ENCODE measurements at places on chromosomes 1 and 21. TPM values are rescaled to one million over a fixed set of nuclear protein-coding genes. Genes with fewer than 3 reads are reported as not detected.

The NECTIN4 gene
- polyA plus RNA-seq: 0.05 TPM

DNA sequence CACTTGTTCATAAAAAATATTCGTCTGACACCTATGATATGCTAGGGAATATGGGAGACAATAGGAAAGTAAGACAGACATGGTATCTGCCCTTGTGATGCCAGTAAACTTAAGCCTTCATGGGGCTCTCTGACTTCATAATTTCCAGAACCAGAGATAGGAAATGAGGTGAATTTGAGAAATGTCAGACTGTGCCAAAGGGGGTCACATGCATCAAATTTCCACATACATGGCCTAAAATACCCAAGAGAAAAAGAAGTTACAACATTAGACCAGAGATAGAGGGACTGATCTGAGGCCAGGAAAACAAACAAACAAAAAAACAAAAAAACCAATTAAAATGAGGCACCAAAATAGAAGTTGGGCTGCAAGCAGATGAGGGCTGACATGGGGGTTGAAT is 75.7 kb downstream of the DISC1 start:
- DNase-seq: no peak

DNA sequence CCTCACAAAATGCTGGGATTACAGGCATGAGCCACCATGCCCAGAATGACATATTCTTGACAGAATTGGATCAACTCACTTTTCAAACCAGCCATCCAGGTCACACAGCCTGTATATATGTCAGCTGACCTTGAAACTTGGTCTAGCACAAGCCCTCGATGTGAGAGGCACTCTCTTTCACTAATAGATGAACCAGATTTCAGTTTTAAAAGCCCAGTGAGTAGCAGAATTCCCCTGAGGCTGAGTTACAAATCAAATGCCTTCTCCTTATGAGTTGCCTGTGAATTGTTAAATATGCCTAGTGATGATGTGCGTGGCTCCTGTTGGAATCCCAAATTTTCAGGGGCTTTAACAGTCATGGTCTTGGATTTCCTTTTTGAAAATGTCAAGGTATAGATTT is 88.7 kb downstream of the CD247 start:
- no peak for DNase-seq

DNA sequence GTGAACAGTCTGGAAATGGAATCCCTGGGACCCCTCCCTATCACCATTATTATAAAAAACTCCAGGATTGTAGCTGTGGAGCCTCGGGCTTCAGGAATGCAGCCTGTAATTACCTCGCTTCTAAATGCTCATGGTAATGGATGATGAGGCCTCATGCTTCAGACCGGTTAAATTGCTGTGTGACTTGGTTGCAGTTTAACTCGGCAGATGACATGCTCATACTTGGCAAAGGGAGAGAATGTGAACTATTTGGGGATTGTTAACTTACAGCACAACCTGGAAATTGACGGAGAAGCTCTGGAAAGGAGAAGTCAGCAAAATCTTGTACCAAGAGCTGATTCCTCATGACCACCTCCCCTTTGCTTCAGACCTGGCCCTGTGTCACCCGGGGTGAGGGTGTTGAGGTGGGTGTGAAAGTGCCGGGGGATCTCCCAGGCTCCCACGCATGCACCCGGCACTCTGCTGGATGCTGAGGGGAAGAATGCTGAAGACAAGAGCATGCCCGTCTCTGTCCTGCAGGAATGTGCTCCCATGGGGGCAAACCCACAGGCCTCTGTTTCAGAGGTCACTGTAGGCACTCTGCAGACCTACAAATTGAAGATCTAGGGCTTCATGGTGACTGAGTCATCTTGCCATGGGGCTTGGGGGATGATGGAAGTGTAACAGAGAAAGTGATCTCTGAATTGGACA is 364.8 kb downstream of the RPS6KC1 start:
- DNase-seq: no peak

The NKAIN1 gene
- polyA plus RNA-seq: not detected

GRCh38 chr21:17650292-17650691 is 37.6 kb upstream of the BTG3 start:
- DNase-seq: no peak

GRCh38 chr1:180577361-180577760 is 18.6 kb downstream of the OVAAL start:
- no peak for DNase-seq

- no peak for DNase-seq
Observed at GRCh38 chr21:35927262-35927661, 133.1 kb downstream of the SETD4 start.

The RAB3B gene
- not detected for polyA plus RNA-seq

The PRDX6 gene
- polyA plus RNA-seq: 93.3 TPM

The SLC37A1 gene
- polyA plus RNA-seq: 2.8 TPM

The CADM3 gene
- not detected for polyA plus RNA-seq

The PFKFB2 gene
- polyA plus RNA-seq: 0.46 TPM

All from CD4-positive, CD25-positive, alpha-beta regulatory T cell (primary cell).